Left lobe of liver (tissue), 2 donors: ENCODE measurements at places on chromosomes 4 and X. TPM values are rescaled to one million over a fixed set of nuclear protein-coding genes. Genes with fewer than 3 reads are reported as not detected.

The CHST7 gene
- total RNA-seq: 6.6 TPM

The MCUB gene
- total RNA-seq: 1.8 TPM

DNA sequence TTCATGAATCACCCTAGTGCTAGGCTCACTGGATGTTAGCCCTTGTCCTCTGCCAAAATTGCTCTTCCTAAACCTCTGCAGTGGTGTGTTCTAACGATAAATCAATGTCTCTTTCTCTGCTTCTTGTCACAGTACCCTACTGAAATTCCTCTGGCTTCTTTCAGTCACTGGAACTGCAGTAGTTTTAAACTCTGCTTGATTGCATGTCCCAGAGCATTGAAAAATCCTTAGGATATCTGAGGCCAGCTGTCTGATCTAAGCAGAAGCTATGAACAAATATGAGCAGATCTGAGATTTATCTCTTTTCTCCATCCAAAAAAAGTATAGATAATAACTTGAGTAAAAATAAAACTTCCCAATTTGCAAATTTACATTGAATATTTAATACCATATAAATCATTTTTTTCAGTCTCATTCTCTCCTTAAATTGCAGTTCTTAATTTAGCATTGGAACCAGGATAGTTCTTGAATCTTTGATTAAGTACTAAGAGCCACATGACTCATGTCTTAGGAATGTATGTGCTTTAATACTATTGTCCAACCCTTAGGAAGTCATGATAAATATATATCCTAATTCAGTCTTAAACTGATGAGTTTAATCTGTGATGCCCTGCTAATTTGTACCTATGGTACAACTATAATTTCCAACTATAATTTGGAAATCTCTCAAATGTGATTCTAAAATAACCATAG is 169.7 kb downstream of the PDHA2 start:
- no peak for DNase-seq

DNA sequence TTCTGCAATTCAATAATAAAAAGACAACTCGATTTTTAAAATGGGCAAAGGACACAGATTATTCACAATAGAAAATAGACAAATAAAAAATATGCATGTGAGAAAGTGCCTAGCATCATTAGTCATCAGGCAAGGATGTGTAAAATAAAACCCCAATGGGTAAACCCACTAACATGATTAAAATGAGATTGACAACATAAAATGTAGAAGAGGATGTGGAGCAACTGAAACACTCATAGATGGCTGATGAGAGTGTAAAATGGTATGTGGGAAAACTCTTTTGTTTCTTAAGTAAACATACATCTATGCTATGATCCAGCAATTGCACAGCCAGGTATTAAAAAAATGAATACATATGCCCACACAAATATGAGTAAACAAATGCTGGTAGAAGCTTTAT is 177.6 kb downstream of the IQCM start:
- DNase-seq: no peak

GRCh38 chrX:107204068-107204605 is 2.1 kb downstream of the NUP62CL start:
- no peak for DNase-seq

DNA sequence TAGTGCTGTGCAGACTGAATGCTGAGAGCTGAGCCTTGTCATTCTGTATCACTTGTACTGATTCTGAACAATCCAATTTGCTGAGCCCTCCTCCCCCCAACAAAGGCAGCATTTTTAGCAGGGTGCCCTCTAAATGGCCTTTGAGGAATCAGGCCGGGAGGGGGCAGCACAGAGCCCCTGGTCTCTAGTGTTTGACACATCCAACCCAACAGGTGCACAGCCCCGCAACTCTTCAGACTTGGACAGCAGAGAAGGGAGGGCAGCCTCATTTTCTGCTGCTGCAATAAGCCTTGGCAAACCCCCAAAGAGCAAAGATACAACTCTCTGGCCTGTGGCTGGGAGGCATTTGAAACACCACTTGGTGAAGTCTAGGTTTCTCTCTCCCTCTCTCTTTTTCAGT is 3.4 kb downstream of the ATP1B4 start:
- DNase-seq: peak; percentile 55

GRCh38 chr4:66404141-66404540 is 733.9 kb upstream of the EPHA5 start:
- no peak for DNase-seq
